ENCODE measurements at places on chromosomes 7 and 10. TPM values are rescaled to one million over a fixed set of nuclear protein-coding genes. Genes with fewer than 3 reads are reported as not detected.

DNA sequence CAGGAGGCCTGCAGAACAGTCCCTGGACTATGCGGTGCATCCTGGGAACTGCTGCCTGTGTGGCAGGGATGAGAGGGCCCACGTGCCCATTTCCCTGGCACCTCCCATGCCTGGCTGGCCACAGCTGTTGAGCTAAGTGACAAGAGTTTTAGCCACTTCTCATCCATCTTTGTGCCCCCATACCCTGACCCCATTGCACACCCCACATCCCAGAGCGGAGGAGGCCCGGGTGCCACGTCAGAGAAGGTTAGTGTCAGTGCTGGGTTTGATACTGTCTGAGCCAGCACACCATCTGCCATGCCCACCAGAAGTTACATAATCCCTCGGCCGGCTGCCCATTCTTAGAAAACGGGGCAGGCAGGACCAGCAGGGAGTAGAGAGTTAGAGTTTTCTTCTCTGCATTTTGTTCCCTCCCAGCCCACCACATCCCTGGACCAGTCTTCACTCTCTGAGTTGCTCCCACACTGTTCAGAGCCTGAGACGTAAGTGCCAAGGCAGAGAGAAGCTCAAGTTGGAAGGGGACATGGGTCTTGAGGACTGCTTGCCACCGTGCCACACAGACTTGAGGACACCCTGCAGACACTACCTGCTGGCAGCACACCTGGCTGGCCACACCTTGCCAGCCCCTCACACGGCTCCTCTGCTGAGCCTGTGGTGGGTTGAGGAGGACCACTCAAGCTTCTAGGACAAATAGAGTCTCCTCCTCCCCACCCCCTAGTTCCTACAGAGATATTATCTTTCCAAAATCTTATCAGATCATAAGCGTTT is 13.1 kb downstream of the UNC5B start:
- no peak for DNase-seq

- no peak for DNase-seq
These were observed 140.2 kb downstream of the FANK1 start for GRCh38 chr10:126036515-126036914.

- no peak for DNase-seq
These were observed 58.6 kb upstream of the PRSS1 start for GRCh38 chr7:142690554-142691182.

DNA sequence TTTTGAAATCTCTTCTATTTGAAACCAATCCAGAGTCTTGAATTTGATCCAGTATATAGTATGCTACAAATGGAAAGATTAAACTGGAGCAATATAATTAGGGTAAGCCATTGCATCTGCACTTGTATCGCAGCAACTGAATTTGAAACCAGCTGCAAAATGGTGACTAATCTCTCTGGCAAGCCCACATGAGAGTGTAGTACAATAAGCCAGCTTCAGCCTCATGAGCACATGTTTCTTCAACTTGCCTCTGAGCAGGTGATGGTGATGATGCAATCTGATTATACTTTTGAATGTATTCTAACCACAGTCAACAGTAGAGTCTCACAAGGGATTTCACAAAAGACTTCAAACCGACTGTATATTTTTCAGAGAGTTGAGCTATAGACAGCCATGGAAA is 829 bp upstream of the RPA3 start:
- peak; percentile 47 for DNase-seq

- DNase-seq = no peak
These were observed 22.2 kb downstream of the SPAG6 start for GRCh38 chr10:22367471-22367870.

GRCh38 chr10:50384238-50384637 is 132.9 kb upstream of the ASAH2 start:
- DNase-seq = no peak

- DNase-seq = no peak
These were observed 108.5 kb downstream of the FAM107B start for GRCh38 chr10:14665865-14666857.

- peak; percentile 80 for DNase-seq
These were observed 145.6 kb downstream of the ADAM12 start for GRCh38 chr10:126242397-126243260.

GRCh38 chr10:49080071-49080470 is 35.3 kb downstream of the VSTM4 start:
- no peak for DNase-seq

GRCh38 chr10:71877821-71878220 is 26.8 kb upstream of the PSAP start:
- DNase-seq = no peak

GRCh38 chr7:33487998-33488682 is 358.8 kb downstream of the BBS9 start:
- DNase-seq = no peak

GRCh38 chr7:17446340-17446739 is 147.9 kb downstream of the AHR start:
- DNase-seq = no peak

DNA sequence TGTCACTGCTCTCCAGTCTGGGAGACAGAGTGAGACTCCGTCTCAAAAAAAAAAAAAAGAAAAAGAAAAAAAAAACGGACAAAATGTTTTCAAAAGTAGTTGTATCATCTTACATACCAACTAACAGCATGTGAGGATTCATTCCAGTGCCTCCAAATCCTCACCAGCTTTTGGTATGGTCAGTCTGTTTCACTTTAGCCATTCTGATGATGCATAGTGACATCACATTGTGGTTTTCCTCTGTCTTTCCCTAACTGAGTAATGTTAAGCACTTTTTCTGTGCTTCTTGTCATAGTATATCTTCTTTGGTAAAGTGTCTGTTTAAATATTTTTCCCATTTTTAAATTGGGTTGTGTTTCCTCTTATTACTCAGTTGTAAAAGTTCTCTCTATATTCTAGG is 251.4 kb upstream of the CTBP2 start:
- no peak for DNase-seq

- DNase-seq = no peak
These were observed 890 bp downstream of the ZFYVE27 start for GRCh38 chr10:97737770-97738265.

DNA sequence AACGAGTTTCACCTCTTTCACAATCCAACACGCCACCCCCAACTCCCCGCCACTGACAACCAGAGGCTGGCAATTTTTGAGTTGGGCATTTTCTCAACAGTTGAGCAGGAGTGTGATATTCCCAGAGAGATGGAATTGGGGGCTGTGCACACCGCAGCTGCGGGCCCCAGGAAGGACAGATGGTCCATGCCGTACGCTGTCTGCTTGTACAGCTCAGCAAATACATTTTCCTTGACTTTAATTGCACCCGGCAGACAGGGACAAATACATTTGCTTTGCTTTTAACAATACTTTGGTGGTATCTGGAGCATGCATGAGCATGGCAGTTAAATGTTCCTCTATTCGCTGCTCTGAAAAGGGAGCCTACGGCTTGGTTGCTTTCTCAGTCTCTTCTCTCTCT is 354.2 kb upstream of the DPP6 start:
- DNase-seq = no peak

DNA sequence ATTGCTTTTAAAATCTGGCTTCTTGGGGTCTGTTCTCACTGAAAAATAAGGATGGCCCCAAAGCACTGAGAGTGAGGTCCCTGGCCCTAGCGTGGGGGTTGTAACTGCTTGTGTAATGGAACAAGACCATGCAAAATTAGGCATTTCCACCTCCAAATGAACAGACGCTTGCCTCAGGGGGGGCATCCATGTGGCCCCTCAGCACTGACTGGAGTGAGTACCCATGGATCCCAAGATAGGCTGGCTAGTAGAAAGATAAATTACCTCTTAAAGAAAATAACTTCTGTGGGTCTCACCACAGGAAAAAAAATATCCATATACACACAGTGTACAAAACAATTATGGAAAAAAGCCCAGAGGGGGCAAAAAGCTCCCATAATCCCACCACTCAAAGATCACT is 15.2 kb upstream of the CPA1 start:
- DNase-seq = no peak

DNA sequence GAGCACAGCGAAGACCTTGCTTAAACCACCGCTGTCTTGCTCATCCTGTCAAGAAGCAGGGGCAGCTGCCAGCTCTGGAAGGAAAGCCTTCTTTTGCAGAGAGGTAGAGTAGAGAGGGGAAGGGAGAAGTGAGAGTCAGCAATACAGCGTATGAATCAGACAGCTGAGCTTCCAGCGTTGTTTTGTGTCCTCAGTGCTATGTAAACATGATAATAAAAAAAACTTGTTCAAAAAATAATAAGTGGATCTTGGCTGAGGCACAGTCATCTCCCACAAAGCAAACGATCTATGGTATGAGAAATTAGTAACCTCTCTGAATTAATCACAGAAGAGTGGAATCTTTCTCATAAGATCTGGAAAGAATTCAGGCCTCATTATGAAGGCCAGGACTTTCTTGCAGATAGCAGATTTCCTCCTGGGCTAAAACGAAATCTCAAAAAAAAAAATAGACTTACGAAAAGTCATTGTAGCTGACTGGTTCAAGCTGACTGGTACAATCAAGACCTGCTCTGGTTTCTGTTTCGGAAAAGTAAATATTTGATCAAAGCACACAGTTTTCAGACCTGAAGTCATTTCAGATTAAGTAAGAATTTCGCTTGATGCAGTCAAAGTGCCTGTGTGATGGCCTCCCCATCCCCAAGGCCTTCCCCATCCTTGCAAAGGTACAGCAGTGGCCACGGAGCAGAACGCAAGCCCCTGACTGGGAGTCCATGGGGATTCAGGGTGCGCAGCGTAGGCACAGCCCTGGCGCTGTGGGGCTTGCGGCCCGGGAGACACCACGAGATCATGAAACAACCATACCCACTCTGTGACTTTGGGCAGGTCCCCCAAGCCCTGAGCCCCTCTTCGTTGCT is 29.4 kb downstream of the CHST15 start:
- no peak for DNase-seq

DNA sequence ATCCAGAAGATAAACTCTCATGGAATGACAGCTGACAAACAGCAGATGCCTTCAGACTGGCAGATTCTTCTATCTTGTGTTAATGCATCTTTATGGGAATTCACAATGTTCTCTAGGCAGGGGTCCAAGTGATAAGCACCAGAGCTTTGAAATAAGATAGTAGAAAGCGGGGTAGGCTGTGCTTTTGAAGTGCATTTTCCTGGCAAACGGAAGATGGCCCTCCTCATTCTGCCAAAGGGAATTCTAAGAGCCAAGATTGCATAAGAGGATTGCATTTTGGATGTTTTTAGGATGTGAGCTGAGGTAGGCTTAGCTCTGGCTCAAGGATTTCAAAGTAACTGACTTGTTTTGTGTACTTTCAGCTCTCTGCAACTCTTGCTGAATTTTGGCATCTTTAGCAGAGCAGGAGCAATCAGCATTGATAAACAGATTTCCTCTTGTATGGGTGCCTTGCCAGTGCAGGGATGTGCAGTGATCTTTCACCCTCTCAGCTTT is 298.5 kb upstream of the KLF6 start:
- peak; percentile 61 for DNase-seq

DNA sequence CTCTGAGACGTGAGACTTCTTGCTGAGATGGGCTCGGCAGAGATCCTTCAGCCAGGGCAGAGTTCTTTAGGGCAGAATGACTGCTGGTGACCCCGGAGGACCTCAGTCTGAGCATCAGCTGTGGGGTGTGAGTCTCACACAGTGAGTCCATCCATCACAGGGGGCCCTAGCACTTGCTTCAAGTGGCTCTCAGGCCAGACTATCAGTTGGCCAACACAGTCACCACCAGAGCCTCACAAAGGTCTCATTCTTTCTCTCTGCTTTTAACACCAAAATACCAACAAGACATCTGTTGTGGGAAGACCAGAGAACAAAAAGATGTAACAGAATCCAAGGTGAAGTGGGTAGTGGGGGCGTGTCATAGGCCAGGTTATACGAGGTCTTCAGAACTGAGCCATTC is 345.6 kb upstream of the NRP1 start:
- no peak for DNase-seq

DNA sequence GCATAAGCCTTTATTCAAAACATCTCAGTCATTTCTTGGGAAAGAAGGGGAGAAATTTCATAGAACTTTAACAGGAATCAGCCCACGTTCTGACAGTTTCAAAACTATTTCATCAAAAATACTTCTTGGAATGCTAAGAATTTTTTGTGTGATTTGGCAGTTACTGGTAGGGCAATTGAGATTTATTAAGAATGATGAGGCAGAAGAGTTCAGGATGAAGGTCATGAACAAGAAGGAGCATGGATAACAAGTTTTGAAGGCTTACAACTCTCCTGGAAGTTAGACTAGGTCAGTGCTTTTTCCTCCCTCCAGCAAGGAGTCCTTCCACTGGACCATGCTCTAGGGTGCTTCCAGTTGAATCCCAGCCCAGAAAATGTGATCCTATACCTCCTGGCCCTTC is 569.9 kb downstream of the ANKRD7 start:
- no peak for DNase-seq

ZDHHC4 gene
- 169 TPM for polyA plus RNA-seq

C10orf143 gene
- polyA plus RNA-seq = 2.2 TPM

ATOH7 gene
- polyA plus RNA-seq = 0.12 TPM

PCLO gene
- 0.51 TPM for polyA plus RNA-seq

UTF1 gene
- polyA plus RNA-seq = not detected

C10orf67 gene
- 1.1 TPM for polyA plus RNA-seq

PSAP gene
- 1,647 TPM for polyA plus RNA-seq

AMZ1 gene
- polyA plus RNA-seq = 0.15 TPM

TRPV5 gene
- polyA plus RNA-seq = not detected

STEAP1B gene
- 16.6 TPM for polyA plus RNA-seq

NCOA4 gene
- polyA plus RNA-seq = 30.3 TPM

STAG3 gene
- polyA plus RNA-seq = 0.10 TPM

NEUROG3 gene
- not detected for polyA plus RNA-seq

TMEM130 gene
- 1.2 TPM for polyA plus RNA-seq

KCP gene
- polyA plus RNA-seq = not detected

SYCE1 gene
- not detected for polyA plus RNA-seq

DCLRE1C gene
- 3.0 TPM for polyA plus RNA-seq

OR2A5 gene
- polyA plus RNA-seq = not detected
